Ovary (tissue), 10 donors: ENCODE measurements at places on chromosomes 16 and 17. TPM values are rescaled to one million over a fixed set of nuclear protein-coding genes. Genes with fewer than 3 reads are reported as not detected.

ACSM2A gene
- not detected for total RNA-seq

CDH8 gene
- total RNA-seq = 1.5 TPM

DNA sequence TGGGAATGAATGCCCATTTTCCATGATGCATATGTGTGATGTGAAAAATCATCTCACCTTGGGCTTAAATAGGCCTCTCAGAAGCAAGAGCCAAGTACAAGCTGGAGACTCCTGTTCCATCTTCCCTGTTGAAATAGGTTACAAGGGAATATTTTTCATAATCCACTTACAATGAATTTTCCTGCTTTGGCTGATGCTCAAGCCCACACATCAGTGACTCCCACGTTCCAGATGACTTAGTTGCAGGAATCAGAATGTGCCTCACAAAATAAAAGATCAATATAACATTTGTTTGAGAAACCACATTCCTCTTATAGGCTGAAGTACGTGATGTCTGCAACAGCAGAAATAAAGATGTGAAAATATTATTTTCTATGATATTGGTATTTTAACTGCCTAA, 24.1 kb downstream of the ANKFN1 start:
- no peak overlapping the region for H3K4me3 ChIP-seq
- no peaks in the 10 kb centered on the region for H3K4me1 ChIP-seq
- H3K27me3 ChIP-seq = no peaks in the 10 kb centered on the region
- no peak for DNase-seq
- H3K27ac ChIP-seq = no peak overlapping the region

DNA sequence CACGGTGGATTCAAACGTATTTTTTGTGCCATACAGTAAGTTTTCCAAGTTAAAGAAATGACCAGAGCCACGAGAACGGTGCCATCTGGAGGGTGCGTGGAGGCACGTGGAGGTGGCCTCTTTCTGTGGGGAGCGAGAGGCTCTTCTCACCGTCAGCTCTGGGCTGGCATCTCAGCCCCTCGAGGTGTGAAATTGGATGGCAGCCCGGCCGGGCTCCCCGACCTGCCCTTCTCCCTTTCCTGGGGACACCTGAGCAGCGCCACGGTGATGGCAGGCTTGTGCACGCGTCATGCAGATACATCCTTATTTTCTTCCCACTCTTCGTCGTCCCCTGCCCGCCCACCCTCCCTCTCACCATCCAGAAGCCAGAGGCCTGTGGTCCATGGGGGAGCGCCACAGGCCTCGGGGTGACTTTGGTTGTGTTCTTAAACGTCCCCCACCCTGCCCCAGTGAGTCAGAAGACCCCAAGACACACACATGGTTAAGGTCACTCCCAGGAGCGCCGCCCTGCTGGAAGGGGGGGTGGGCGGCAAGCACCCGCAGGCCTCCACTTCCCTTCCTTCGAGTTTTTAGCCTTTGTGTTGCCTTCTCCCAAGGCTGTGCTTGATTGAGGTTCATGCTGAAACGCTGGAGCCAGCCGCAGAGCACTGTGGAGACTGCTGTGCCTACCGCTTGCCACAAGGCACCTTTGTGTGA, 109.4 kb downstream of the BANP start:
- no peaks in the 10 kb centered on the region for H3K27me3 ChIP-seq
- no peaks in the 10 kb centered on the region for H3K36me3 ChIP-seq
- DNase-seq = no peak
- H3K27ac ChIP-seq = no peak overlapping the region
- peaks cover 11% of the 10 kb centered on the region for H3K4me1 ChIP-seq

DNA sequence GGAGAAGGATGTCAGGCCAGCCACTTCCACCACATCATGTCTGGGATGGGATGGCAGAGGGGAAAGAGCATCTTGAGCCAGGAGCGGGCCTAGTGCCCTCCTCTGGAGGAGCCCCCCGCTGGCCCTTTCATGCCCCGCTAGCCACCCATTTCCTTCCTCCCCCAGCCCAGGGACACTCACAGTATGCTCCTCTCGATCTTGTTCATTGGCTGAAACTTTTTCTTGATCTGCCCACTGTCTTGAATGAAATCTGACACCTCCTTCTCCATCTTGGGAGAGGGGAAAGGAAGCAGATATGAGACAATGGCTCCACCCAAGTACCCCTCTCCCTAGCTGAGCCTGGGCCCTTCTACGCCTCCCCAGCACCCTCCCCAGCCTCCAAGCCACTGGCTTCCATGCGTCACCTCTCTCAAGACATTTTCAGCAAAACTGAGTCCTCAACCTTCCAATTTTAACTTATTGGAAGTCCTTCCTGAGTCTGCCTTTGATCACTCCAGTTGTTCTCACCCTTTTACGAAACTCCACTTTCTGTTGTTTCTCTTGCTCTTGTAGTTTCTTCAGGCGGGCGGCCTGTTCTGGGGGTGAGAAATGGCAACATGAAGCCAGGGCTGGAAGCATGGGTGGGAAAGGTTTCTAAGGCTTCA, 7.2 kb downstream of the SPAG7 start:
- H3K4me3 ChIP-seq = no peak overlapping the region
- H3K4me1 ChIP-seq = no peaks in the 10 kb centered on the region
- H3K27ac ChIP-seq = no peak overlapping the region
- no peaks in the 10 kb centered on the region for H3K27me3 ChIP-seq

DNA sequence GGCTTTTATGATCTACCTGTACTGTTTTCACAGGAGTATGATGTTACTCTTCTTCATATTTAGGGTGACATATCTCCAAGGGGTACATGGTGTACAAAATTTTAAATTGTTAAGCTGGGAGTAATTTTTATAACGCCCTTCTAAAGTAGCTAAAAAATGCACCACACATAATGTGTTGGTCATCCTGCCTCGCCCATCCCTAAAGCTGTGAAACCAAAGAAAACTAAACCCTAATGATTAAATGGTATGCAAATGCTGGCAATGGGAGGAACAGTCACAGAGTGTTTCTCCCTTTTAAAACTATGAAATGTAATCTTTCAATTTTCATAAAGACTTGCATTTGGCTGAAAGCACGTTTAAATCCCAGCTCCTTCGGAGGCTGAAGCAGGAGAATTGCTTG, 2.0 kb upstream of the KRT24 start:
- no peaks in the 10 kb centered on the region for H3K27me3 ChIP-seq
- H3K36me3 ChIP-seq = no peaks in the 10 kb centered on the region
- H3K4me3 ChIP-seq = no peak overlapping the region
- no peak overlapping the region for H3K27ac ChIP-seq
